ENCODE measurements at places on chromosomes 3 and 15.

DNA sequence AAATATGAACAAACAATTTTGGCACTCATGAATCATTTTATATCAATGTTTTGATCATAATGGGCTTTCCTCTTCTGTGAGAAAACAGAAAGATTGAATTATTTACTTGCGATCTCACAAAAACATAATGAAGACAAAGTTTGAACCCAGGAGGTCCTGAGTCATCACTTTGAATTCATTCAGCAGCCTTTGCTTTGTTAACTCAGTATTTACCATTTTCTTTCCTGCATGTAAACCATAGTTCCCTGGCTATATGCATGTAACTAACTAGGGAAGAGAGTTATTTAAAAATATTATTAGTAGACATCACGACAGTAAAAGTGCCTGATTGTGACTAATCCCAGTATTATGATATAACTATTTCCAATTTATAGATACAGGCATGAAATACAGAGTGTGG, 1026.2 kb downstream of the PLOD2 start:
- DNase-seq: no peak

DNA sequence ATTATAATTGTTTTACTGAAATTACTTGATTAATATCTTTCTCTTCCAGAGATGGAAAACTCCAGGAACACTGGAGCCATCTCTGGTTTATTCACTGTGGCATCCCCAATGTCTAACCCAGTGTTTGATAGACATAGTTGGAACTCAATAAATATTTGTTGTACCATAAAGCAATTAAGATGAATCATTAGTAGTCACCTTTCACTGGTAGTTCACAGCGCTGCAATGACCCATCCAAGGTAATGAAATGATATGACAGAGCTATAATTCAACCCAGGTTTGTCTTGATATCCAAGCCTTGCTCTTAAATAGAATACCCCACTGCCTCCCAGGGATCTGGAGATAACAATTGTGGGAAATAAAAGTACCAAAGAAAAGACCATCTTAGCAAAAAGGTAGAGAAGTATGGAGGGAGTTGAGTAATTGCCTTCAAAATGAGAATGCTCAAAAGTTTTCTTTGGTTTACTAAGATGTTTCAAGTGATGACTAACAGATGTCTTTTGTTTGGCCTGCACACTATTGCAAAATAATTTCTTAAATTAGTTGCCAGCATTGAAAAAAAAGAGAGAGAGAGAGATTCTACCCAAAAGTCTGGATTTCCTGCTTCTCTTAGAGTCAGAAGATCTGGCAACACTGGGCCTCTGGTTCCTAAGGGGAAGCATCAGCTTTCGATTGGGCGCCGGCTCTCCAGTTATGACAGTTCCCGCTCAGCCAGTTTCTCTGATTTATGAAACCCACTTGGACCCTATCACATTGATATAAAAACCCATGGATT, 348.5 kb downstream of the ERC2 start:
- DNase-seq: no peak

- no peak for DNase-seq
These were observed 43.1 kb downstream of the LRCH3 start for GRCh38 chr3:197833930-197834715.

DNA sequence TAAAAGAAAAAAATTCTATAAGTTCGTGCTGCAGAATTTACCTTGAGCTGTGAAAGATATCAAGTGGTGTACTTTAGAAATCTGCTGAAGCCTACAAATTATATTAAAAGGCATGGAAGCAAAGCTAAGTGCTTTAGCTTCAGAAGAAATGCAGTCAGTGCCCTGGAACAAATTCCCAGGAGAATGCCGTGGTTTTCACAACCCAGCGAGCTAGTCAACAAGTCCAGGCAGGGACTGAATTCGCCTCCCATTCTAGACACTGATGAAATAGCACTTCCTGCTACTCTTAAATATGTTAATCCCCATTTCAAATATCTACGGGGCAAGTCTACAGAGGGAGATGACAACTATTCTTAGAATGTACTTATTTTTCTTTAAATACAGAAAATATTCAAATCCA, 326.4 kb upstream of the IGF1R start:
- peak; percentile 9 for DNase-seq

DNA sequence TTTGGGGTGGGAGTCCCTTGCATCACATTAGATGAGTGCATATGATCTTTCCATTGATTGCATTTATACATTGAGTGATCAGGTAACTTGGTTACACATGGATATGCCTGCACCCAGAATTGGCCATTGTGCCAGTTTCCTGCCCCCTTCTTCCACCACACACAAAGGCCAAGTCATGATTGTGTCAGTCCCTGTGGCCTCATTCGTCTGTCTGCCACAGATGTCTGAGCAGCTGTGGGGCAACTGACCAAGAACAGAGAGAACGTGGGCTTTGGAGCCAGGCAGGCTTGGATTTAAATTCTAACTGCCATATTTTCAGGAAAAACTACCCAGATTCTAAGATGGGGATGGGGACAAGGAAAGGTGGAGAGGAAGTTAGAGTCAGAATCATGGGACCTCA, 27.0 kb downstream of the CCNL1 start:
- DNase-seq: no peak

DNA sequence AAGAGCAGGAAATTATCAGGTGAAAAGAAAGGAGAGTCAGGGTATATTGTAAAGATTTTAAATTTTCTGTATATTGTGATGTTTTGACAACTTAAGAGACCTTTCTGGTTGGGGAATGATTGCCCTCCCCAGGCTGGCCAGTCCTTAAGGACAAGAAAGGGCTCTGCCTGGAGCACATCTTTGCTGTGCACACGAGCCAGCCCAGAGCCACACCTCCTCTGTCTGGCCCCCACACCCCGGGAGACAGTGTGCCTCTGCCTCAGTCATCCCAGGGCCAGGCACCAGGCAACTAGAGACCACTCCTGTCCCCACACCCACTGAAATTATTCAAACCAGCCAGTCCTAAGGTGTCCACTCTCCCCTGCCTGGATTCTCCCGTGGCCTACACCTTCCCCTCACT, 67.1 kb downstream of the KBTBD12 start:
- DNase-seq: no peak

DNA sequence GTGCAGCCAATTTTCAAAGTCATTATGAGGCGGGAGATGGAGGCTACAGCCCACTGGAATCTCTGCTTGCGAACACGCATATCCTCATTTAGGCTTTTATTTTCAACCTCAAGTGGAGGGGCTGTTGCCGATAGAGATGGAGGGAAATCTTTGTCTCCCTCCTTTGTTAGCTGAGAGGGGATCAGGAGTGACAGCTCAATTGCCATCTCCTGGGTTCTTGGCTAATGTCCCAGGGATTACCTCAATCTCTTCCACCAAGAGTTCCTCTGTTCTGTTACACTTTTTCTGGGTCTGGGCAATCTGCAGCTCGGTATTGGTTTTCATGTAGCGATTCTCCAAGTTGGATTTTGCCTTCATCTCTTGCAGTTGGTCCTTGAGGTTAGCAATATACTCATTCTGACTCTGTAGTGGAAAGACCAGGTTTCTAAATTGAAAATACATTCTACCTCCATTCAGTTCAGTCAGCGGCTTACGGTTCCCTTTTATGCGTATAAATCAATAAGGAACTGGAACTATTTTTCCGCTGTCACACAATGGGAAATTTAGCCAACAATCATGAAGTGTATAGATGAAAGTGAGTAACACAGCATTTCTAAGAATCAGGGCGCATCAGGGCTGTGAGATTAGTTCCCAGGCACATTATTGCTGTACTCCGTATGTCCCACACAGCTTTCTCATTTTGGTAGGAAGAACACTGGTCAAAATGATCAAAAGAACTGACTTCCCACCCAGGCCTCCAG, 36.2 kb upstream of the RPL35A start:
- DNase-seq: no peak

DNA sequence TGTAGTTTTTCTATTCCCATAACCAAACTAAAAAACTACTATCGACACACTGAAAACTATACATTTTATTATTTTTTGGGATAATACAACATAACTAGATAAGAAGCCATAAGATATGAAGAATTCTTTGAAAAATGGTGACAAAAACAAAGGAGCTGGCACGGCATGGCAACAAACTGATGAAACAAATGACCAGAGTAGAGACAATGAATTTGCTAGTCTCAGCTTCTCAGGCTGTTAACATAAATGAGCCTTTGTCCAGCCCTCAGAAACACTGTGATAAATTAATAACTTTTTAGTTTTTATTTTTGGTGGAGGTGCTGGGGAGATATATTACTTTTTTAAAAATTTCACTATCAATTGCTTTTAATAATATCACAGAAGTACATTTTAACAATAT, 100.7 kb downstream of the SMARCC1 start:
- no peak for DNase-seq

DNA sequence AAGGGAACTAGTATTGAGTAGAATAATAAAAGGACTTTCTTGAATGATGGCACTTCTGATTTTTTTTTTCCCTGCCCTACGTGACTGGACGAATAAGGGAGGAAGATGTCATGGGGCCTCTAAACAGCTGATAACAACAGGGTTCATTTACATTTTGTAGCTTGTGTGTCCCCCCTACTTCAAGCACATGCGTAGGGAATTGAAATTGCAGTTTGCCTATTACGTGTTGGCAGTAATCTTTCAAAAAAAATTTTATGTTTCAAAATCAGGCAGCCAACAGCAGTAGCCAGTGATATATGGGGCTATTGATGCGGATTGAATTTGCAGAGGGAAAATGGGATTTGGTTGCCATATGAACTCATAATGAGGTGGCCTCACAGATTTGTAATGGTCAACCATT, 58.7 kb downstream of the PTPRG start:
- DNase-seq: no peak

GRCh38 chr3:129305592-129306091, 27.0 kb downstream of the HMCES start:
- no peak for DNase-seq

- DNase-seq: no peak
These were observed 12.7 kb upstream of the CFAP91 start for GRCh38 chr3:119690043-119690656.

DNA sequence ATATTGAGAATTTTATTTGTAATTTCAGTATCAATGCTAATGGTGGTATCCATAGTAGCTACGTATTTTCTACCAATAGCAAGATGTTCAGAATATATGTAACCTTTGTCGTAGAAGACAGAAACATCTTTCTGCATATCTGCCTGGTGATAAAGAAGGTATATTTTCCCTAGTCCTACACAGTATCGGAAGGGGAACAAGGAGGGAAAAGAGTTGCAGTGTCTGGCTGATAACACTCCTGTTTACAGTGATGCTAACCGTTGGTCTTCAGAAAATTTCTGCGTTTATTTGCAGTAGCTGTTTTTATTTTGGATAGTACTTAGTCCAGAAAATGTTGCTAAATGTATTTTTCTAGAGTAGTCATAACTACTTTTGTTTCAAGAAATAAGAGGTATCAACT, 25.2 kb downstream of the TSC22D2 start:
- DNase-seq: no peak

DNA sequence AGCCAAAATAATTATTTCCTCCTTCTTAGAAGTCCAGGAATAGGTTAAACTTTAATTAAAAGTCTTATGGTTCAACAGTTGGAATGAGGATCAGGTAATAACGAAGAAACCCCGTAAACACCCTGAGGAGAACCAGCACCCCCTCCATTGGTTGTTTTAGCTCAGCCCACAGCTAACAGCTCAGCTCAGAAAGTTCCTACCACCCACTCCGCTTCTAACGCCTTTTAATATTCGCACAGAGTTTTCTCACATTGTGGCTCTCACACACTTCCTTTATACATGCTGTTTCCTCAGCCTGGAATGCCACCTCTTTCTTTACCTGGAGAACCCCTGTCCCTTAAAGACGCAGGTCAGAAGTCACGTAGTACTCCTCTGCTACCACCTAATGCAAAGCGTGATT, 17.0 kb downstream of the CX3CR1 start:
- DNase-seq: no peak

DNA sequence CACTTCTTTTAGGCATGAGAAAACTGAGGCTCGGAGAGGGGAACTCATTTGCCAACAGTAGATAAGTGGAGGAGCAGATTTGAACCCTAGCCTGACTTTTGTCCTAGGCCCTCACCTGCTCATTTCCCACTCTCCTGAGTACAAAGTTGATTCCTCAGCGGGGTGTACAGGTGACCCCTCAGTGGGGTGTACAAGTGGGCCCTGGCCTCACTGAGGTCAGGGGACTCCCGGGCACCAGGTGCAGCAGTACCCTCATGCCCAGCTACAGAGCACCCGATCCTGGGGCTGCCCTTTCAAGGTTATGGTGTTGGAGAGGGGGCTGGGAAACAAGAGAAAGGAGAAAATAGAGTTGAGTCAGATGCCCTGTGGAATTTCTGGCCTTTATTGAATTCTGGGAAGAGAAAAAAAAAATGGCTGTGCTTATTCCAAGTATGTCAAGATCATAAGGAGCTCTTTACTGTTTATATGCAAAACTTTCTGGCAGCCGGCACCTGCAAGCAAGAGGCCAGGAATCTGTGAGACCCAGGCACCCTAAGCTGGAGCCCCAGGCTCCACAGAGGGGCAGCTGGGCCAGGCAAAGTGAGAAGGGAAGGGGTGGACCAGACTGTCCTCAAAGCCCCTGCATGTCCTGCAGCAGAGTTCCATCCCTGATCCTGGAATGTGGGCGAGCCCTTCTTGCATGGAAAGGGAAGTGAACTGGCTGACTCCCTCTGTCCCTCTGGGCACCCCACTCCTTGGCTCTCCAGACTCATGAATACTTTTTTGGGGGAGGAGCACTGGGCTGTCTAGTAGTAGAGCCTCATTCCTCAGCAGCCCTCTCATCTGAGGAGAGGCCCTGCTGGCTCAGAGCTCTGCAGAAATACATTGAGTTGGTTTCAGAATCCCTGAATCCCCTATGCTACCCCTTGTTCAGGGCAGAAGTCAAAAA, 43.1 kb downstream of the AMOTL2 start:
- no peak for DNase-seq

DNA sequence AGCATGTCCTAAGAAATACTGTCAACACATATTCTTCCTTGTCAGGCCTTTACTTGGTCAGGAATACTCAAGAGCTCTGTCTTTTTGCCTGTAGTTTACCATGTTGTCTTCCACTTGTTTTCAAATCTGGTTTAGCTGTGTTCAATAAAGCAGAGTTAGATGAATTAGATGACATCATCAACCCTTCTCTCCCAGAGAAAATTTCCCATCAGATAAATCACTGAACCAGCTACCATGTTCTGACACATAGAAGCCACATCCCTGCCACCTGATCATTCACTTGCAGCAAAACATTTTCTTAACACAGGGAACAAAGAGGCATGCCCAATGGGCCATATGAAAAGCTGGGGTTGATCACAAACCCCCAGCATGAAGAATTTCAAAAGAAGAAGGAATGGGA, 42.1 kb downstream of the TERC start:
- no peak for DNase-seq

GRCh38 chr3:15360788-15361493, 28.6 kb upstream of the SH3BP5 start:
- DNase-seq: no peak

Data from NCI-H187 (cell line).